ENCODE measurements at places on chromosomes 4 and X.

GRCh38 chr4:24322995-24323394 lies 261.4 kb downstream of the DHX15 start:
- no peak for DNase-seq

DNA sequence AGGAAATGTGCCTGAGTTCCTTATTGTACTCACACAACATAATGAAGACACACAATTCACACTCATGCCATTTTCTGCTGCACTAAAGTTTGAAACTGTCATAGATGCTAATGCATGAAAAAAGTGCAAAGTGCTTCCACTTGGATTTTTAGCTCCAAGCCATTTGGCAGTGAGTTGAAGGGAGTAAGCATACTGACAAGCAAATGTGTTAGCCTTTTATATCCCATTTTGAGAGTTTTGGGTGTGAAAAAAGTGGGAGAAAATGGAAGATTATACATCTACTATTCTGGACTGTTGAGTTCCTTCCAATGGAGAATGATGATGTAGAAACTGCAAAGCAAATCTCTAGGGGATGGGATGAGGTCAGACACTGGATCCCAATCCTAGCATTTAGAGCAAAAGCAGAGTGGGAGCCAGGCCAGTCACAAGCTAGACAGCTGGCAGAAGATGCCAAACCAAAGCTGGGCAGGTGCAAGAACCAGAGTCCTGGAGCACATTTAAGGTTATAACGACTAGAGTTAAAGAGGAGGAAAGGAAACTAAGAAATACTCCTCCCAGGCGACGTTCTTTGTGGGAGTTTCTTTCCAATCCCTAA lies 216.8 kb downstream of the FBXO8 start:
- no peak for DNase-seq

- no peak for DNase-seq
Measured at GRCh38 chr4:115484479-115484878, 371.1 kb upstream of the NDST4 start.

- no peak for DNase-seq
Measured at GRCh38 chr4:154164931-154165839, 326.4 kb downstream of the DCHS2 start.

DNA sequence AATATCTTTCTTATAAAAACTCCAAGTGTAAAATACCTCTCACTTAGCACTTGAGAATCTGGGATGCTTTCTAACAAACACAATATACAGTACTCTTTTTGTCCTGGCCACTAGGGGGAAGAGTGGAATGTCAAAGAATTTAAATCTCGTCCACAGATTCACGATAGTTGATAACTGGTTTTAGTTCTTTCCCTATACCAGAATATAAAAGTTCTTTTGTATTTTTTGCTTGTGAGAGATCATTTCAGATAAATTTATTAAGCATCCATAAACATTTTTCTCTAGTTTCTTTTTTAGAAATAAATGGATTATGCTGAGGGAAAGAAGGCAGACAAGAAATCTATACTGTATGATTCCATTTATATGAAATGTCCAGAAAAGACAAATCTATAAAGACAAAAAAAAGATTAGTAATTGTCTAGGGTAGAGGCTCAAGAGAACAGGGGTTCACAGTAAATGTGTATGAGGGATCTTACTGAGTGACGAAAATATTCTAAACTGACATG lies 50.4 kb downstream of the MGARP start:
- DNase-seq = no peak

DNA sequence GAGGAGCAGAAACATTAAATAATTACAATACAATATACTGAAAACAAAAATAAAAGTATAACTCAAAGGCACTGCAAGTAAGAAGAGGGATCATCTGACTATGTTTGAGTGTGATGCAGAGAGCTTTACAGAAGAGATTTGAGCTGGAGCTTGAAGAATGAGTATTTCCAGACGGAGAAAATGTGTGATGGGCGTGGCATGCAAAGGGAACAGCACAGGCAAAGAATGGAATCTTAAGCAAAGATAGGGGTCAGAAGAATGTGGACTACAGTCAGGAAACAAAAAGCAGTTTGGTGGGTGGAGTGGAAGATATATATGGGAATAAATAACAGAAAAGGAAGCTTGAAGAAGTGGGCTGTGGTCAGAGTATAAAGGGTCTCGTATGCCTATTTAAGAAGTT lies 45.5 kb downstream of the OPHN1 start:
- DNase-seq = no peak

DNA sequence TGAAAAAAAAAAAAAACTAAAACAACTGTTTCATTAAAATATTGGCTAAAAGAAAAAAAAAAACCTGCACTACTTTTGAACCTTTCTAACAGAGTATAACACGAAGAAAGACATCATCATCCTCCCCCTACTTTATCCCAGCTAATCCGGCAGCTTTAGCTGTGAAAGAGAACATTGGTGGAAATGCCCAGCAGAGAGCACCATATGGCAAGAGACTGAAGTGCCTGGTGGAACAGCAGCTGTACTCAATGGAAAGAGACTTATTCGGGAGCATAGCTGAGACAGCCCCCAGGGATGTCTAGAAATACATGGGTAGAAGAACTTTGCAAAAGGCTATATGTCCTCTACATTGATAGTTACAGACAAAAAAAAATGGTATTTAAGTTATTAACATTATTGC lies 30.3 kb downstream of the STPG2 start:
- DNase-seq = no peak

GRCh38 chr4:189050643-189051042 lies 890.0 kb upstream of the FRG1 start:
- DNase-seq = no peak

GRCh38 chr4:111806331-111806730 lies 338.9 kb upstream of the FAM241A start:
- no peak for DNase-seq

GRCh38 chrX:11567528-11568220 lies 98.0 kb downstream of the ARHGAP6 start:
- no peak for DNase-seq

DNA sequence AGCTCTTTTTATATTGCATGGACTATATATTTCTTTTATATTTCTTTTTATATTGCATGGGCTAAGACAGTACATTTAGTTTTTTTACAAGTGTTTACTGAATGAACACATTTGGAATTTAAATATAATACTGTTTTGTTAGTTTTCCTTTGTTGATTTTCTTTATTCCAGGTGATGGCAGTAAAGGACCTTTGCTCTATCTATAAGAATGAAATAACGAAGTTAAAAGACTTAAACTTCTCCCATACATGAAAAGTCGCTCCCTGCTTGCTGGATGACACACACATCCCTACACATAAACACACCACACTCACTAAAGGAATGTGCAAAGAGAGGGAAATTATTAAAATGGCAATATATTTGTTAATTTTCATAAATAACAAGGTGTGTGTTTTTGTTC lies 102.5 kb upstream of the ANXA10 start:
- no peak for DNase-seq

DNA sequence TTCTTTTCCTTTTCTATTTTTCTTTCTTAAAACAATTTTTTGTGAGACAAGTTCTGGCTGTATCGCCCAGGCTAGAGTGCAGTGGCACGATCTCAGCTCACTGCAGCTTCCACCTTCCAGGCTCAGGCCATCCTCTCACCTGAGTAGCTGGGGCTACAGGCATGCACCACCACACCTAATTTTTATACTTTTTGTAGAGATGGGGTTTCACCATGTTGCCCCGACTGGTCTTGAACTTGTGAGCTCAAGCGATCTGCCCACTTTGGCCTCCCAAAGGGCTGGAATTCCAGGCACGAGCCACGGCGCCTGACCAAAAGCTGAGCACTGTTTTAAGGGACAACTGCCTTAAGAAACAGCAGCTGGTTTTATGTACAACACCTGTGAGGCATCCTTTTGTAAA lies 9.3 kb upstream of the NAT8L start:
- no peak for DNase-seq

GRCh38 chrX:110287605-110288004 lies 30.3 kb downstream of the AMMECR1 start:
- DNase-seq = no peak
